ENCODE measurements at places on chromosomes 1 and 21.
A peak's percentile ranks its signal among the peaks of the same experiment; 100 is the strongest.

GRCh38 chr1:14508613-14509012 lies 89.9 kb upstream of the KAZN start:
- DNase-seq: no peak

GRCh38 chr1:230277201-230278025 lies 148.7 kb downstream of the PGBD5 start:
- DNase-seq: no peak

GRCh38 chr1:100299521-100300222 lies 33.7 kb downstream of the RTCA start:
- no peak for DNase-seq

DNA sequence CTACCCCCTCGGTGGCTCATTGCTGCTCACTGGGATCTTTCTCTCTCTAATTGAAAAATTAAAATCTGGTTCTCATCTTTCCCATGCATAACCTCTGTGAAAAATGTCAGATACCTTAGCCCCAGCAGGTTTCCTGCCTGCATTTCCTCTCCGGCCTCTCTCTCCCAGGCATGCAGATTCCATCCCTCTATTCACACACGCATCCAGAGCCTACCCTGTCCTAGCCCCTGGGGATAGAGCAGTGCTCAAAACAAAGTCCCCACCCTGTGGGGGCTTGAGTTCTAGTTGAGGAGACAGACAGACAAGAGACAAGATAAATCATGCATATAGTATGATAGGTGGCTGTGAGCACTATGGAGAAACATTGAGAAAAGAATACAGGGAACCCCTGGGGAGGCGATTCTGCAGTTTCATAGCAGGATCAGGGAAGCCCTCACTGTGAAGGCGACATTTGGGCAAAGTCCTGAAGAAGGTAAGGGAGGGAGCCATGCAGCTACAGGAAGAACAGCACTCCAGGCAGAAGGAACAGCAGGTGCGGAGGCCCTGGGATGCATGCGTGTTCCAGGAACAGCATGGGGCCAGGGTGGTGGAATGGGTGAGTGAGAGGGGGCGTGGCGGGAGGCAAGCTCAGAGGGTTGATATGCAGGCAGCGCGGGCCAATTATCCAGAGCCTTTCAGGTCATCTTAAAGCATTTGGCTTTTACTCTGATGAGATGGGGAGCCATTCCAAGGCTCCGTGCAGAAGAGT lies 3.5 kb upstream of the BSND start:
- DNase-seq: no peak

DNA sequence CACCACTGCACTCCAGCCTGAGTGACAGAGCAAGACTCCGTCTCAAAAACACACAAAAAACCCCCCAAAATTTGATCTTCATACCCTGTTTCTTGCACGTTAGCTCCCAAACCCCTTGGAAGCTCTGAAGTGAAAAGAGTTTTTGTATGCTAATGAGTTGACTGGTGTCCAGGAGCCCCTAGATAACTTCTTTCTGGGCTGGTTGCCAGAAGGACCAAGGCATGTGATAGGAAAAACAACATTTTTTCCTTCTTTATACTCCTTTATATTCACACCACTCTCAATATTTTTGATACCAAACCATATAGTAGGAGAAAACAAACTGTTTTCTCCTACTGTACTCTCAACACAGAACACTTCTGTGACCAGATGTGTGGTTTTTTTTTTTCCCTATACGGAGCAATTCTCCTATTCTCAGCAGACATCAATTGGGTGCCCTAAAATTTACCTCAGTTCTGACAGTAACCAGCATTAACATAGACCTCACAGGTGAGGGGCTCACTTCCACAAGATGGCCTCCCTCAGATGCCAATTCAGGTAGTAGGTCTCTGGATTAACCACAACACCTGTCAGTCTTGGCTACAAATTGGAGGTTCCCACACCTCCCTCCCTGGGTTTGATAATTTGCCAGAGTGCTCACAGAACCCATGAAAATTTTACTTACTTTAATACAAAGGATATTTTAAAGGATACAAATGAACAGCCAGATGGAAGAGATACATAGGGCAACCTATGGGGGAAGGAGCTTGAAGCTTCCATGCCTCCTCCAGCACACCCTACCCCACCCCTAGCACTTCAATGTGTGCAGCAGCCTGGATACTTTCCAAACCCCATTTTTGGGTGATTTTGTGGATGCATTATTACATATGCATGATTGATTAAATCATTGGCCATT lies 25.6 kb downstream of the ZYG11B start:
- DNase-seq: no peak

DNA sequence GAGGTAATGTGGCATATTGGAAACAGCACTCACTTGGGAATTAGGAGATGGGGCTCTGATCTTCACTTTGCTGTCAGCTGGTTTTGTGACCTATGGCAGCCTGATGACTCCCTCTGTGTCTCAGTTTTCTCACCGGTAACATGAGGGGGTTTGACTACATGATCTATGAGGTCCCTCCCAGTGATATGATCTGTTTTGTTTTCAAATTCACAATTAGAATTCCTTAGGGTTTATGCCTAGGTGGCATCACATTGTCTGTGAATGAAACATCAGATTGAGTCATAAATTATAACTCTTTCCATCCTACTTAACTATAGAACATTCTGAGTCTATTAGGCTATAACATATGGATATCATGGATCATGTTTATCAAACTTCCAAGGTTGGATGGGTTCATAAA lies 386.6 kb downstream of the PTBP2 start:
- no peak for DNase-seq

DNA sequence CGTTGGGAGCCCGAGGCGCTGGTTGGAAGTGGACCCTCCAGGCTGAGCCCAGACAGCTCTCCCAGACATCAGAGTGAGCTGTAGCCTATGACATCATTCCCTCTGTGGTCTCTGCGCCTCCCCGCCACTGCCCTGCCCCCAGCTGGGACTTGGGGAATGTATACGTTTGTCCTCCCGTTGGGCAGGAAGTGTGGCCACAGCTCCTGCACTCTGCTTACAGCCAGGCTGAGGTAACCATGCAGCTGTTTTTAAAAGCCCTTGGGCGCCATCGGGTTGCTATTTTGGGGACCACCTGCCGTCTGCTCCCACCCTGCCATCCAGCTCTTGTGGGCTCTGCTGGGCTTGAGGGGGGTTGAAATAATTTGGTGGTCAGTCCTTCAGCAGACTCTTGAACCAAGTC lies 7.8 kb downstream of the VASH2 start:
- DNase-seq: no peak

DNA sequence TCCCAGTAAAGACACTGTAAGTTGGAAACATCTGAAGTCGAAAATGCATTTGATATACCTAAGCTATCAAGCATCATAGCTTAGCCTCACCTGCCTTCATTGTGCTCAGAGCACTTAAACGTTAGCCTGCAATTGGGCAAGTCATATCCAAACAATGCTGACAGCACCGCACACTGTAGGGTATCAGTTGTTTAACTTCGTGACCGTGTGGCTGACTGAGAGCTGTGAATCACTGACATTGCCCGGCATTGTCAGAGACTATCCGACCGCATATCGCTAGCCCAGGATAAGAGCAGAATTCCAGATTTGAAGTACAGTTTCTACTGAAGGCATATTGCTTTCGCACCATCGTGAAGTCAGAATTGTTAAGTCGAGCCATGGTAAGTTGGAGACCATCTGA lies 41.5 kb downstream of the GALNT2 start:
- no peak for DNase-seq

- DNase-seq: no peak
Measured at GRCh38 chr1:41492341-41492848, 7.9 kb upstream of the EDN2 start.

DNA sequence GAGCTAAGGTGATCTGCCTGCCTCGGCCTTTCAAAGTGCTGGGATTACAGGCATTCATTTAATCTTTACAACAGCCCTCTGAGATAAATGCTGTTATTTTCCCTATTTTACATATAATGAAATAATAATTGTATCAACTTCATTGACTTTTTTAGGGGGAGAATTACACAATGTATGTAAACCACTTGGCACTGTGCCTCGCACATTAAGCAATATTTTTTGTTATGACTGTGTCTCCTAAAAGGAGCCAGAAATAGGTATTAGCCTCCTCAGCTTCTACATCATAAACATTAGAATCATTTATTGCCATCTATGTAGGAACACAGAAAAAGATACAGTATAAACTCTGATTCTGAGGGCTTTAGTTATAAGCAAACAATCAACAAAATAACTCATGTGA lies 1.1 kb upstream of the DNAJC28 start:
- no peak for DNase-seq

- DNase-seq: no peak
Measured at GRCh38 chr1:35047188-35047858, 15.6 kb upstream of the ZMYM6 start.

GRCh38 chr1:95230768-95231191 lies 3.2 kb upstream of the RWDD3 start:
- DNase-seq: no peak

GRCh38 chr1:8674912-8675311 lies 142.5 kb downstream of the RERE start:
- DNase-seq: no peak

GRCh38 chr21:34129901-34130715 lies 56.7 kb downstream of the MRPS6 start:
- no peak for DNase-seq

DNA sequence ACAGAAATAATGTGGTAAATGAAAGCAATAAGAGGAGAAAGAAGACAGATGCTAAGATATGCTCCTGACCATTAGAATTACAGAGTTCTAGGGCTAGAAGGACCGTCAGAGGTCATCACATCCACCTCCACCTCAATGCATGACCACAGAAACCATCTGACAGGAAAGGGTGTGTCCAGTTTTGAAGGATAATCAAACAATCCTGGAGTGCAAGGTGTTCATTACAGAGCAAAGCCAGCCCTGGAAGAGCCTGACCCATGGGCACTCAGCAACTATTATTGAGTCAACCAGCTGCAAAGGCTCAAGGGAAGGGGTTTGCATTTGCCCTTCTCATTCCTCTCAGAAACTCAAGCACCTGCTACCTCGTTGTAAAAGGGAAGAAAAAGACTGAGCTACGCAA lies 46.4 kb downstream of the TOR1AIP2 start:
- no peak for DNase-seq

GRCh38 chr1:40338745-40339419 lies 21.8 kb upstream of the COL9A2 start:
- DNase-seq: peak; percentile 95

All from NCI-H1092 (cell line).